ENCODE measurements at places on chromosomes 1 and 21.

DNA sequence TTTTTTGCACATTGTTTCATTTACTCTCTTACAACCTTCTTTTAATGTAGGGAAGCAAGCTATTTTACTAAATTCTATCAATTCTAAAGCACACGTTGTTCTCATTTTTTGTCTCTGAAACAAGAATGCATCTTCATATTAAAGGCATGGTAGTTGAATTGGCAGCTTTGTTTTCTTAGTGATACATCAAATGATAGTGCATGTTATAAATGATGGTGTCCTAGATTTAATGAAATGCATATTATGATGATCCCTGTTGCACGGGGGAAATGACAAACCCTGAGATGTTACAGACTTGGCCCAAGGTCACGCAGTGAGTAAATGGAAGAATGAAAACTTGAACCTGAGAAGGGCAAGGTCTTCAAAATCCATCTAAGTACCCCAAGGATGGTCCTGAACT, 213.1 kb downstream of the KAZN start:
- DNase-seq, result peak; percentile 7

GRCh38 chr1:188027613-188028012, 1198.9 kb downstream of the PLA2G4A start:
- DNase-seq, result peak; percentile 62

DNA sequence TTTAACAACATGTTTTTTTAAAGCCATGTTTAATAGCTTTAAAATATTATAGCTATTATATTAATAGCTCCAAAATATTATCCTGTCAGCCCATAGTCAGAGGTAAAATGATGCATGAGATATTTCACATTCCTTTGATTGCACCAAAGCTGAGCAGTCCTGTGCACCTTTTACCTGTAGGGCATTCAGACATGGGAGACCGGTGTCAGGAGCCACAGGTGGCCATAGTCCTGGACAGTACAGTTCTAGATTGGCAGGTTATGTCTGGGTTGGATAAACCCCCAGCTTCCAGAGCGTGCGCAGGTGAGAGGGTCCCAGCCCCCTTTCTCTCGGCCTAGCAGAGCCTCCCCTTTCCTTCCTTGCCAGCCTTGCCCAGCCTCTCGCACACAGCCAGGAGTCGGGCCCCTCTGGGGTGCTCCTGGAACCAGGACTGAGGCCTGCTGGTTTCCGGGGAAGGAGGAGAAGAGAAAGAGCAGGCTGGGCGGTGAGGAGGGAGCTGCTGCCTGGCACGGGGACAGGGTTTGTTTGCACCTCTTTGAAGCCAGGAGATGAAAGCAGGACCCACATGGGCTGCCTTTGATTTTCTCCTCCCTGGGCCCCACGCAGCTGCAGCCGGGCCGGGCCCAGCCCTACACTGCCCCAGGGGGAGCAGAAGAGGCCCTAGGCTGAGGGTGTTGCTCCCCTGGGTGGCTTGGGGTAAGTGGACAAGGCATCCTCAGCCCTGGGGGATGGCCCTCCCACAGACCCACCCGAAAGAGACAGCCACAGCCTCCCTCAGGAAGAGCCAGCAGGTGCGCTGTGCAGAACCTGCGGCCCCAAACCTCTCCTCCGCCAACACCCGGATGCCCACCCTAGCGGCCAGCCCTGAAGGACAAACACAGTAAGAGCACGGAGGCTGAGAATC, 75.2 kb upstream of the TARDBP start:
- DNase-seq, result no peak

DNA sequence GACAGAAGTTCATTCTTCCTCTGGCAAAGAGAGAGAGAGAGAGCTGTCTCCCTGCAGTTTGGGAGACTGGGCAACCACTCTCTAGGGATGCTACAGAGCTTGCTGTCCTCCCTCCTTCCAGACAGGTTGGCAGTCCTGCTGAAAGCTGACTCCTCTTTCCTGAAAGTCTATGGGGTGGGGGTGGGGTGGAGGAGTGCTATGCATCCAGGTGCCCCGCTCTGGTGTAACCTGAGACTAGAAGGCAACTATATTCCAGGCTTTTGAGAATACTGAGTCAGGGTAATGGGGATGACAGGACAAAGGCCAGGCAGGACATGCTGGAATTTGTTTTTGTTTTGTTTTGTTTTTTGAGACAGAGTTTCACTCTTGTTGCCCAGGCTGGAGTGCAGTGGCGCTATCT, 55.4 kb downstream of the OPTC start:
- no peak for DNase-seq

DNA sequence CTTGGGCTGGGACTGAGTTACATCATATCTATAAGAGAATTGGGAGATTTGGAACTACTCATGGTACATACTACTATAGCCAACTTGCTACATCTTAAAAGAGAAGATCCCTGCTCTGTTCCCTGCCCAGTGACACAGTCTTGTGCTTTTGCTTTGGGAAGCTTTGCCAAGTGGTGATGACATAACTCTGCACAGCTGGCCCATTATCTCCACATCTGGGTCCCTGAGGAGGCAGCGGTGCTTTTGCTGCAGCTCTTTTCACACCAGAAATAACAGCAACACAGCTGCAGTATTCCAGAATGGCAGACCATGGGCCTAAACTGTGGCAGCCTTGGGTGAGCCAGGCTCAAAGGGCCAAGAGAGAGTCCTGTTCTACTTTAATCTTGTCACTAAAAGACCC, 296.0 kb downstream of the HHAT start:
- DNase-seq, result no peak

DNA sequence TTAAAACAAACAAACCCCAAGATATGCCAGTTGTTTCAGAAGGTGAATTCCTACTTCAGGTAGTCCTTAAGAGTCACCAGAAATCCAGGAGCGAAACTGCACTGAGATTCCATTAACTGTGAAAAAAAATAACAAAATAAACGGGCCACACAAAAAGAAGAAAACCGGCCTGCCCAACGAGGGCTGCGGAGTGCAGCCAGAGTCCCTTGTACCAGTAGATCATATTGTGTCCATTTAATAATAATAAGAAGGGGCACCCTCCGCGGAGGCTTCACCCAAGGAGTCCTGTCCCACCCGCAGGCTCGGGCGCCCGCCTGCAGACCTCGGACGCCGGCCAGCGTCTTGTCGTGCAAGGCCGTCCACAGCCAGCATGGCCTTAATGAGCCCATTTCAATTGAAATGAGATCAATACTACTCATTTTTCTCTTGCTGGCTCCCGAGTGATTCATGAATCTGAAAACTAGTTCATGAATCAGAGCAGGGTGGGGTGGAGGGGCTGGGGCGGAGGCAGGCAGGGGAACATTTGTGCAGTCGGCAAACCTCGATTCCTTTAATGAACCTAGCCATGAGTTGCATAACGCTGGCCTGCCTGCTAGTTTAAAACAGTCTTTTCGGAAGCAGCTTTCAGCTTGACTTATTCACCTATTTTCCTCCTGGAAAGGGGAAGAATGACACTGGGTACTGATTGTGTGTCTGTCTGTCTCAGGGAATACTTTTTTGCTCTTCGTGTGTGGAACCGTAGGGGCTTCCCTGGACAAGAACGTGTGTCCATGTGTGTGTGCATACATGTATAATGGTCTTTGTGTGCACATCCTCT, 113.1 kb upstream of the IRF2BP2 start:
- peak; percentile 92 for DNase-seq

DNA sequence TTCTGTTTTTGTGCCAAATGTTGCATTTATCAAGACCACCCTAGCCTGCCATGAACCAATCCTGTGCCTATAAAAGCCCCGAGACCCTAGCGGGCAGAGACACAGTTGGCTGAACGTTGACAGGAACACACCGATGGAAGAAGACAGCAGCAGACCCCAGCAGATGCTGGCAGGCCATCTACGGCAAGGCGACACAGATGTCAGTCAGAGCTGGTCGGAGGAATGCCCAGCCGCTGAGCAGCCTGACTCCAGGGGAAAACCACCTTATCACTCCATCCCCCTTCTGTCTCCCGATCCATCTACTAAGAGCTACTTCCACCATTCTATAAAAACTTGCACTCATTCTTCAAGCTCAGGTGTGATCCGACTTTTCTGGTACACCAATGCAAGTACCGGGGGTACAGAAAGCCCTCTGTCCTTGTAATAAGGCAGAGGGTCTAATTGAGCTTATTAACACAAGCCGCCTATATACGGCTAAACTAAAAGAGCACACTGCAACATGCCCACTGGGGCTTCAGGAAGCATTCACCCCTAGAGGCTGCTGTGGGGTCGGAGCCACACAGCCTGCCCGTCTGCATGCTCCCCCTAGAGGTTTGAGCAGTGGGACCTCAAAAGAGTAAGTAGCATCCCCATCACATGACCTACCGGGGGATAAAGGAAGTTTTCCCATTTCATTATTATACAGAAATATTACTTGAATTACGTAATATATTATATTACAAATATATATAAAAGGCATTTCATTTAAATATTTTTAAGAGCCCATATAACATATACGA, 1156.3 kb upstream of the B3GALT2 start:
- DNase-seq, result no peak

DNA sequence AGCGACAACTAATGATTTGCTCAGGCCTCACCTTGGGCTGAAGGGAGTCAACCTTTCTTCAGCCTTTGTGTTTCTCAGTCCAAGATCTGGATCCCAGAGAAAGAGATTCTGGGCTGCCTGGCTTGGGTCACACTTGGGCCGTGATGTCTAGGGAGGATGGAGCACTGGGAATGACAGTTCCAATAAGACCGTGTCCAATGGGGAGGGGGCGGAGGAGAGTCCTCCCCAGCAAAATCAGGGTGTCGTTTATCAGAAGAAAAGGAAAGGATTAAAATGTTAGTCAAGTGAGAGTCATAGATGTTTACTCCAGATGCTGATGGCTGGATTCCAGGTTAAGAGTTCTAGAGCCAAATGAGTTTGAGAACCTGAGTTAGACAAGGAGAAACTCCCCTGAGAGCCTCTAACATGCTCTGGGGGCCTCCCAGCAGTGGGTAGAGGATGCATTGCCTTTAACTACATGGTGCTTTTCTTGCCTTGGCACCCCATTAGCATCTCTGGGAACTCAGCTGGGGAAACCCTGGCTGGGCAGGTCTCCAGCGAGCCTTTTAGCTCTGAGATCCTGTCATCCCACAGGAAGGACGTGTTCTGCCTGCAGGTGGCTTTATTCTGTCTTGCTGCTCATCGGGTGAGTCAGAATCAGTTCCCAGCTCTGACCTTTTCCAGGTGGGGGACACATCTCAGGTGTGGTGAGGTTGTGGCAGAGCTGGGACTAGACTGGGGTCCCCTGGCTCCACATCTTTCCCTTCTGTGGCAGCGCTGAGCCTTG, 22.2 kb downstream of the NIPAL3 start:
- DNase-seq, result no peak

DNA sequence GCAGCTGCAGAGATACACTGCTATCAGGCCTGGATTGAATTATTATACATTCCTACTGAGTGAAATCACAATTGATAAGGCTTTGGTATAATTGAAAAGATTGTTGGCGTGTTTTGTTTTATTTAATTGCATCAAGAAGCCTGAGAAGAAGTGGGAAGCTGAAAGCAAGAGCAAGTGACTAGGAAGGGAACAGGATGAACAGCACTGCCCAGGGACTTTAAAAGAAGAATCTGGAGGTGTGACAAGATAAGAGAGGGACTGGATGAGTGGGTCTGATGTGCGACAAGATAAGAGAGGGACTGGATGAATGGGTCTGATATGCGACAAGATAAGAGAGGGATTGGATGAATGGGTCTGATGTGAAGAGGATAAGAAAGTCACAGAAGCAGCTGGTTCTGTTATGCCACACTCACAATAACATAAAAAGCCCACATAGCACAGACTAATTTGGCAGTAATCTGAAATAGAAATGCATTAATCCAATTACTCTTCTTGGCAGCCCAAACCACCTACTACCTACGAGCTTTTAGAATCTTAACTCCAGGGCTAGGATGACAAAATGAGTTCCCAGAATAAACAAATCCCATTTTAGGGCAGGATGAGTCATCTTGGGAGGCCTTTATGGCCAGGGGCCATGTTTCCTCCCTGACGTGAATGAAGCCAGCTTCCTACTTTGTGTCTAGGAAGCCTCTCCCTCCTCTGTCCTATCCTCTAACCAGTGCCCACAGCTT, 129.7 kb downstream of the DUSP10 start:
- peak; percentile 92 for DNase-seq

DNA sequence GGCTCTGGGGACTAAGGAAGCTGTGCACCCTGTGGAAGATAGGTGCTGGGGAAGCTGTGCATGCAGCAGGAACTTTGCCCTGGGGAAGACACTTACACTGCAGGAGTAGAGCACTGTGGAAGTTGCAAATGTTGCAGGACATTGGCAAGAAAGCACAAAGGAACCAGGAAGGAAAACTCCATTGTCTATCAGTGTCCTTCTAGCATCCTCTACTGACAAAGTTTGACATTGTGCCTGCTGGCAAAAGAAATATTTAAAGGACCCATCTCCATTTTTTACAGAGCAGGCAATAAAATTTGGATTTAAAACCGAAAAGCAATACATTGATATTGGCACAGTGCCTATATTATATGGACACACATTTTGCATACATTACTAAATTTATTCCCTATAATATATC, 394.1 kb downstream of the PBX1 start:
- no peak for DNase-seq

- DNase-seq, result no peak
Measured at GRCh38 chr1:73401666-73402065, 796.3 kb downstream of the LRRIQ3 start.

GRCh38 chr1:83791821-83792437, 207.0 kb downstream of the TTLL7 start:
- peak; percentile 17 for DNase-seq

DNA sequence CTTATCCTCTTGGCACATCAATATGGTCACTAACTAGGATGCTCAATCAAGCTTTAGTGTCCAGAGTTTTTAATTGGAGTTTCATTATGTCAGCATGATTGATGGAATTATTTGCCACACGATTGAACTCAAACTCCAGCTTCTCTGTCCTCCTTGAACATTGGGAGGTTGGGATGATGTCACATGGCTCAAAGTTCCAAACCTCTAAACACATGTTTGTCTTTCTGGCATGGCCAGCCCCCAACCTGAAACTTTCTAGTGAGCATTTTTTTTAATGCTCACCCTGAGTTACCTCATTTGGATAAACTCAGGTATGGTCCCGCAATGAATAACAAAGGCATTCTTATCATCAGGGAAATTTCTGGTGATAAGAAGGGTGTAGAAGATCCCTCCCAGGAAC, 86.0 kb downstream of the RHOU start:
- no peak for DNase-seq

- DNase-seq, result no peak
Measured at GRCh38 chr1:116033322-116033721, 57.0 kb downstream of the SLC22A15 start.
